ENCODE measurements at places on chromosomes 1 and 21. TPM values are rescaled to one million over a fixed set of nuclear protein-coding genes. Genes with fewer than 3 reads are reported as not detected.

Gene URB2
- 13.9 TPM for total RNA-seq

Gene AADACL4
- total RNA-seq = not detected

Gene HCN3
- 2.3 TPM for total RNA-seq

Gene FLG2
- total RNA-seq = not detected

Data from activated CD4-positive, alpha-beta T cell treated with anti-CD3 and anti-CD28 coated beads for 36 hours (primary cell).